ENCODE measurements at places on chromosomes 16 and 17. TPM values are rescaled to one million over a fixed set of nuclear protein-coding genes. Genes with fewer than 3 reads are reported as not detected.

DNA sequence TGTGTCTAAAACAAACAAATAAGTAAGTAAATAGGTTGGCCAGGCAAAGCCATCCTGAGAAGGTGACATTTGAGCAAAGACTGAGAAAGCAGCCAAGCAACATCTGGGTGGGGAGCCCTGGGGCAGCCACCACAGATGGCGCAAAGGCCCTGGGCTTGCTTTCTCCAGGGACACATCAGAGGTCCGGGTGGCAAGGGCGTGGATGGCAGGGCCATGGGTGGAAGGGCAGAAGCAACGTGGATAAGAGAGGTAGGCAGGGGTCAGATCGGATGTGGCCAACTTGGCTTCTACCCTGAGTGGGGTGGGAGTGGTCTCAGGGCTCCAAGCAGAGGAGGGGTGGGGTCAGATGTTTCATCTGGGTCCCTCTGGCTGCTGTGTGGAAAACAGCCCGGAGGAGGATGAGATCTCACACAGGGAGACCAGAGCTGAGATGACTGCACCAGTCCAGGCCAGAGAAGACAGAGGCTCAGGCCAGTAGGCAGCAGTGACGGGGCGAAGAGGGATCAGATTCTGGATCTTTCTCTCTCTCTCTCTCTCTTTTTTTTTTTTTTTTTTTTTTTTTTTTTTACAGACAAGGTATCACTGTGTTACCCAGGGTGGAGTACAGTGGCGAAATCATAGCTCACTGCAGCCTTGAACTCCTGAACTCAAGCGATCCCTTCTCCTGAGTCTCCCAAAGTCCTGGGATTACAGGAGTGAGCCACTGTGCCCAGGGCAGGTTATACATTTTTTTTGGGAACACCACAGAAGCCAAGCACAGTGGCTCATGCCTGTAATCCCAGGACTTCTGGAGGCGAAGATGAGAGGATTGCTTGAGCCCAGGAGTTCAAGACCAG, 6.1 kb upstream of the SPN start:
- no peaks in the 10 kb centered on the region for H3K4me1 ChIP-seq
- H3K4me3 ChIP-seq, result no peak overlapping the region
- no peaks in the 10 kb centered on the region for H3K36me3 ChIP-seq
- DNase-seq, result no peak
- H3K27me3 ChIP-seq, result no peaks in the 10 kb centered on the region

- no peaks in the 10 kb centered on the region for H3K27me3 ChIP-seq
- no peak overlapping the region for H3K27ac ChIP-seq
- no peaks in the 10 kb centered on the region for H3K4me1 ChIP-seq
These were observed 452.7 kb downstream of the WWOX start for GRCh38 chr16:78552106-78552675.

DNA sequence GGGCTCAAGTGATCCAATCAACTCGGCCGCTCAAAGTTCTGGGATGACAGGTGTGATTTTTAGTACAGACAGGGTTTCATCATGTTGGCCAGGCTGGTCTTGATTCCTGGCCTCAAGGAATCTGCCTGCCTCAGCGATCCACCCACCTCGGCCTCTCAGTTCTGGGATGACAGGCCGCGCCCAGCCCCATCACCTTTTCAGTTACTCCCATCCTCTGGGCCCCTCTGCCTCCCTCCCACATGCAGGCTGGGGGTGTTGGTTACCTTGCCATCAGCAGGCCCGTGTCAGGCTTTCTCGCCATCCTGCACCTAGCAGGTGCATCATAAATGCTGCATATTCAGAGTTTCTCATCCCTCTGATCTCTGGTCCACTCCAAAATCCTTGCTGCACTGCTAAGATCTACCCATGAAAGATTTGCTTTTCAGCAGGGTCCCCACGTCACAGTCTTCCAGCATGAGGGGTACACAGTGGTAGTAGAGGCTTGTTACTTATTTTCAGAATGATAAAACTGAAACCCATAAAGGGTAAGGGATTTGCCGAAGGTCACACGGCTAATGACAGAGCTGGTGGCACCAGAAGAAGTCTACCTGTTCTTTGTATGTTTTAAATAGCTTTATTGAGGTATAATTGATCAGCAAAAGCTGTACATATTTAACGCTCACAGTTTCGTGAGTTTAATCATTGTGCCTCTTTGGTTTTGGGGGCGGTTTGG, 16.6 kb downstream of the PMM2 start:
- H3K27me3 ChIP-seq, result no peaks in the 10 kb centered on the region
- peaks cover 51% of the 10 kb centered on the region for H3K36me3 ChIP-seq
- DNase-seq, result no peak
- no peak overlapping the region for H3K27ac ChIP-seq
- no peaks in the 10 kb centered on the region for H3K4me1 ChIP-seq

GRCh38 chr17:59105852-59106462, 723 bp downstream of the TRIM37 start:
- H3K4me1 ChIP-seq, result no peaks in the 10 kb centered on the region
- no peaks in the 10 kb centered on the region for H3K27me3 ChIP-seq
- no peaks in the 10 kb centered on the region for H3K36me3 ChIP-seq
- H3K4me3 ChIP-seq, result peak overlapping the region; percentile 98
- DNase-seq, result peak; percentile 14
- H3K27ac ChIP-seq, result peak overlapping the region; percentile 95

DNA sequence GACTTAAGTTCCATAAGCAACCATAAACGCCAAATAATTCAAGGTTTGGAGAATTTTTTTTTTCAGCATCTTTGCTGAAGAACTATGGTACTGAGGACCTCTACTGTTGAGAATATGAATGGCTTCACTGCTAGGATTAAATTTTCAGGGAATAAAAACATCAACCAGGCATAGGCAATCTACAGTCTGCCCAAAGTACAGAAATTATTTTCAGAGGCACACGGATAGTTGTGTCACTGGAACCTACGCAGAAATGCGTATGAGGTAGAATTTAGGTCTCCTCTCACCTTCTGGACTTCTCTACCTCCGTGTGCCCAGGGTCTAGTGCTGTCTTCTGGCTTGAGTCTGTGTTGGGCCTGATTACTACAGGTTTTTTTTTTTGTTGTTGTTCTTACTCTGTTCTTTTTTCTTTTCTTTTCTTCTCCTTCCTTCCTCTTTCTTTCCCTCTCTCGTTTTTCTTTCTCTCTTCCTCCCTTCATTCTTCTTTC, 39.7 kb downstream of the NACA2 start:
- no peak overlapping the region for H3K4me3 ChIP-seq
- no peaks in the 10 kb centered on the region for H3K36me3 ChIP-seq
- no peaks in the 10 kb centered on the region for H3K4me1 ChIP-seq
- H3K27me3 ChIP-seq, result peaks cover 51% of the 10 kb centered on the region
- H3K27ac ChIP-seq, result no peak overlapping the region
- no peak for DNase-seq

KRTAP4-6 gene
- total RNA-seq, result not detected

CPNE7 gene
- 0.45 TPM for total RNA-seq

DNA sequence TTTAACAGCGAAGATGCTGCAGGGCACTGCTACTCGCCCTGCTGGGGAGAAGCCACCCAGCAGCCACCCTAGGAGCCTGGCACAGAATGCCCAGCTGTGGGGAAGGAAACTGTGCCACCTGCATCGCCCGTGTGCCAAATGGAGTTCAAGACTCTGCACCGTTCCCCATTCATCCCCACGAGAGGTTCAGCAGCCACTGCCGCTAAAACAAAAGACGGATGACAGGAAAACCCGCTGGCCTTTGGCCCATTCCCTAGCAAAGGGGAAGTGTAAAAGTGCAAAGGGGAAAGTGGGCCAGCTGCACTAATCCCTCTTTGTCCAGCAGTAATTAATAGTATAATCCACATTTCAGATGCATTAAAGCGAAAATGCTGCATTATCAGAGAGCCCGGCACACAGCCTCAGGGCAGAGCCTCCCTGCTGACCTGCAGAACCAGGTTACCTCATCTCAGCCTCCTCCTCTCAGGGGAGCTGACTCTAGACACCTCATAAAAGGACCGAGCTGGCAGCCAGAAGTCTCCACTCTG, 37.7 kb downstream of the ZFHX3 start:
- DNase-seq, result no peak
- H3K4me3 ChIP-seq, result no peak overlapping the region
- no peaks in the 10 kb centered on the region for H3K36me3 ChIP-seq
- no peaks in the 10 kb centered on the region for H3K27me3 ChIP-seq
- no peak overlapping the region for H3K27ac ChIP-seq

CCDC92B gene
- 0.35 TPM for total RNA-seq

DNA sequence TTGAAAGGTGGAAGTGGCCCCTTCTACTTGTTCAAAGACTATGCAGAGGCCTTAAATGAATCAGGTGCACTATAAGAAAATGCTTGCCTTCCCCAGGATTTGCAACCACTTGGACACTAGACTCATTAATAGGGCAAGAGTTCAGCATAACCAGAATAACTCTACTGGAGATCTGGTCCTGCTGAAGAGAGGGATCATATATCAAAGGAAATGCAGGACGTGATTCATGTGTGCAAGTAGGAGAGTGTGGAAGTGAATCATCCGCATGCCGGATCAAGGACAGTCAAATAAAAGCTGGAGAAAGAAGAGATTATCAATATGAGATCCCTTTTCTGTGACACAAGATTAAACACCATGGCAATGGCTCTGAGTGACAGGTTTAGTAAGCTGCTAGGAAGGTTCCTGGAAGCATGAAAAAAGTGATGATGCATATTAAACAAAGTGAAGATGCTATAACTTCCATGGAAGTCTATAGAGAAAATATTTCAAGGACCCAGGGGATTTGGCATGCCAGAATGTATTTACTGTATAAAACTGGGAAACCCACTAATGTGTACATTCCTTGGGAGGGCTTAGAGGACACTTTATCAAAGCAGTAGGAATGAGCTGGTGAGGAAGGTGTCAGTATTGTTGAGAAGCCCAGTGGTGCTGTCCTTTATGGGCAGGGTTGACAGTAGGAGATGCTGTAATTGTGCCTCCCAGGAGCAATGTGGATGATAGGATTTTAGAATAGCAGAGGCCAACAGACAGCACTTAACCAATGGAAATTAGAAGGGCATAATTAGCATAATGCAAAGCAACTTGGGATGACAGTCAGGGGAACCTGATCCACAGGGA, 133.1 kb downstream of the ABCA8 start:
- H3K36me3 ChIP-seq, result no peaks in the 10 kb centered on the region
- H3K4me1 ChIP-seq, result no peaks in the 10 kb centered on the region
- no peak for DNase-seq
- H3K27ac ChIP-seq, result no peak overlapping the region
- H3K27me3 ChIP-seq, result no peaks in the 10 kb centered on the region

CD19 gene
- total RNA-seq, result not detected

GRCh38 chr17:3033741-3034577, 29.4 kb downstream of the OR1D5 start:
- no peak overlapping the region for H3K27ac ChIP-seq
- H3K36me3 ChIP-seq, result no peaks in the 10 kb centered on the region
- no peak for DNase-seq
- no peaks in the 10 kb centered on the region for H3K27me3 ChIP-seq

DNA sequence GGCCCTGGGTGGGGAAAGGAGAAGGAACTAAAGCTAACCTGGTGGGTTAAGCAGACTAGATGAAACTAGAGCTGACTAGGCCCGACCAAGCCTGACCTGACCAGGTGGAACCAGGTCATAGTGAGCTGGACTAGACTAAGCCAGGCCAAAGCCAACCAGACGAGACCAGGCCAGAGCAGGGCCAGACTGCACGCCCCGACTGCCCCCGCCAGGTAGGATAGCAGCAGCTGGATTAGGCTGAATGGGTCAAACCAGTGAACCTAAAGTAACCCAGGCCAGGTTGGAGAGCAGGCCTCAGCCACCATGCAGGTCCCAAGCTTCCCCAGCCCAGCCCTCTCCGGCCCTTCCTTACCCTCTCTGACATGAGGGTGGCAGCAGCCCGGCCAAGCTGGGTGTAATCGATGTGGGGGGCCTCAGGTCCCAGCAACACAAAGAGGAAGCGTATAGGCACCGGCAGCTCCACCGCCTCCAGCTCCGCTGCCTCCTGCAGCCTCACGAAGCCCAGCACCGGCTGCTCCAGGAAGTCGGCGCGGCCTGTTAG, 9.1 kb downstream of the SLC4A1 start:
- no peaks in the 10 kb centered on the region for H3K36me3 ChIP-seq
- H3K4me1 ChIP-seq, result no peaks in the 10 kb centered on the region
- no peak for DNase-seq
- no peak overlapping the region for H3K27ac ChIP-seq

GCGR gene
- total RNA-seq, result not detected

ABCA8 gene
- total RNA-seq, result 11.8 TPM

GRCh38 chr16:30491744-30492308, 19.3 kb downstream of the ITGAL start:
- no peaks in the 10 kb centered on the region for H3K27me3 ChIP-seq
- H3K4me3 ChIP-seq, result no peak overlapping the region
- DNase-seq, result no peak
- no peak overlapping the region for H3K27ac ChIP-seq
- H3K4me1 ChIP-seq, result no peaks in the 10 kb centered on the region
- no peaks in the 10 kb centered on the region for H3K36me3 ChIP-seq

GRCh38 chr16:58038219-58038641, 12.7 kb downstream of the MMP15 start:
- H3K27me3 ChIP-seq, result no peaks in the 10 kb centered on the region
- H3K36me3 ChIP-seq, result peaks cover 57% of the 10 kb centered on the region
- no peak overlapping the region for H3K4me3 ChIP-seq
- DNase-seq, result no peak

CSH1 gene
- not detected for total RNA-seq

ST6GALNAC1 gene
- total RNA-seq, result 40.2 TPM

GRCh38 chr16:58497935-58498334, 2.0 kb upstream of the NDRG4 start:
- H3K27ac ChIP-seq, result no peak overlapping the region
- no peaks in the 10 kb centered on the region for H3K36me3 ChIP-seq
- no peaks in the 10 kb centered on the region for H3K27me3 ChIP-seq
- peaks cover 12% of the 10 kb centered on the region for H3K4me1 ChIP-seq
- H3K4me3 ChIP-seq, result no peak overlapping the region
